Fibroblast of lung (primary cell): ENCODE measurements at places on chromosomes 4 and X. TPM values are rescaled to one million over a fixed set of nuclear protein-coding genes. Genes with fewer than 3 reads are reported as not detected.

- no peak for DNase-seq
Observed at GRCh38 chrX:138692591-138692990, 18.9 kb downstream of the FGF13 start.

The SOWAHD gene
- polyA plus RNA-seq = 0.10 and 0.15 TPM in 2 replicates

DNA sequence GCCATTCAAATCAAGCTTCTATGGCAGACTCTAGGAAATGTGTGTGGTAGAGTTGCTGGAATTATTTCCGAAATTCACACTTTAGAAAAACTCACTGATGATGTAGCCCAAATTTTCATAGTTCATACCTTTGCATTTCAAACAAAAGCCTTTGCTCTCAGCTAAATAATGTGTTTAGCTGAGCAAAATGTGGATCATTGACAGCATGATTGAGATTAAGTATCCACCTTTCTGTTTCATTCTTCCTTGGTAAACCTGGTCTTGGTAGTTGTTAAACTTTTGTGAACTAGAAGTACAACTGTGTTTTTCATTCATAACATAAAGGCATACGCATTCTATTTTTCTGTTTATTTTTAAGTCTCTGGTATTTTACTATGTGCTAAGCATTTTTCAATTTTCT, 7.2 kb downstream of the PCDH7 start:
- peak; percentile 6 for DNase-seq

DNA sequence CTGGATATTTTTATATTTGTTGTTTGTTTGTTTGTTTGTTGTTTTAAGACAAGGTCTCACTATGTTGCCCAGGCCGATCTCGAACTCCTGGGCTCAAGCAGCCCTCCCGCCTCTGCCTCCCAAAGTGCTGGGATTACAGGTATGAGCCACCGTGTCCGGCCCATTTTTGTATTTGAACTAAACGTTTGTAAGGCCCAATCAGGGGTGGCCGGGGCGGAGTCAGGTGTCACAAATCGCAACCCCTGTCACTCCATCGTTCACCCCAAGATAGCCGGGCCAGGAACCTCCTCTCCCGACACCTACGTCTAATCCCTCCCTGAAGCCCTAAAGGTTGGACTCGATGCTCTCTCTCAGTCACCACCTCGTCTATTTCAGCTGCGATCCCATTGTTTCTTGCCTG, 722 bp upstream of the EFHC2 start:
- DNase-seq = no peak

DNA sequence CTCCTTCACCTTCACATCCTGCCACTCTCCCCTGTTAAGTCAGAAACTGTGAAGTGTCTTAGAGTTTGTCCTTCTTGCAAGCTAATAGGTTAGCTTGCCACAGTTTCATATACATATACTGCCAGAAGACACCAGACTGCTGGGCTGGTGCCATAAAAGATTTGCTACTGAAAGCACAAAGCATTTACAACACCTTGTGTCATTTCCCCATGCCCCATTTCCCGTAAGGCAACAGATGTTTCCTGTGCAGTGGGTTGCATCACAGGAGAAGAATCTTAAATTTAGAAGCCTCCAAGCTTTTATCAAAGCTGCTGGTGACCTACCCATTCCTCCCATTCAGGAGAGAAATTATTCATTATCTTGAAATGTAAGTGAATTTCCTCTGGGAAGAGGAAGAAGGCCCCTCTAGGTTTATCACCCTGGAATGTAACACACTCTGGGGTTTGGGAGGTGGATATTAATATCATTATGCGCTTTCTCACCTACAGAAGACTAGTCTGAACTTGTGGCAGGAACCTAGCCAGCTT, 34.5 kb upstream of the RAB33B start:
- DNase-seq = peak; percentile 62

The SOD3 gene
- 17.2 and 19.6 TPM in 2 replicates for polyA plus RNA-seq

DNA sequence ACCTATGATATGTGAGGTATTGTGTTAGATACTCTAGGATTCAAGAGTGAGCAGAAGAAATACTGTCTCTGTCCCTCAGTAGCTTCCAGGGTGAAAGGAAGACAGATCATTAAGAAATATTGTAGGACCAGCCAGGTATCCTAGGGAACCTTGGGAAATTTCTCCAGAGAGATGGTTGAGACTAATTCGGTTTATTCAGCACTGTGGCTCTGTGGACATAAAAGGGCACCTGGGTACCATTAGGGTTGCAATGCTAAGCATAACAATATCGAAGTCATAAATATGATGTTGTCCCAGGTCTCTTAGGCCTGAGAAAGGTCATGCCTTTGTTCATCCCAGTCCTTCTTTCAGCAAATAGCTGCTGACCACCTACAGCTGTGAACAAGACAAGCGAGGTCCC, 61.0 kb downstream of the FAM114A1 start:
- no peak for DNase-seq

The FABP2 gene
- not detected in 2 replicates for polyA plus RNA-seq

GRCh38 chr4:53788621-53789020, 197.3 kb upstream of the LNX1 start:
- DNase-seq = no peak

- DNase-seq = no peak
Observed at GRCh38 chr4:148101790-148102189, 340.4 kb downstream of the NR3C2 start.

GRCh38 chr4:105451346-105451745, 22.5 kb downstream of the PPA2 start:
- DNase-seq = no peak

- no peak for DNase-seq
Observed at GRCh38 chrX:136736690-136737089, 44.0 kb downstream of the ARHGEF6 start.

DNA sequence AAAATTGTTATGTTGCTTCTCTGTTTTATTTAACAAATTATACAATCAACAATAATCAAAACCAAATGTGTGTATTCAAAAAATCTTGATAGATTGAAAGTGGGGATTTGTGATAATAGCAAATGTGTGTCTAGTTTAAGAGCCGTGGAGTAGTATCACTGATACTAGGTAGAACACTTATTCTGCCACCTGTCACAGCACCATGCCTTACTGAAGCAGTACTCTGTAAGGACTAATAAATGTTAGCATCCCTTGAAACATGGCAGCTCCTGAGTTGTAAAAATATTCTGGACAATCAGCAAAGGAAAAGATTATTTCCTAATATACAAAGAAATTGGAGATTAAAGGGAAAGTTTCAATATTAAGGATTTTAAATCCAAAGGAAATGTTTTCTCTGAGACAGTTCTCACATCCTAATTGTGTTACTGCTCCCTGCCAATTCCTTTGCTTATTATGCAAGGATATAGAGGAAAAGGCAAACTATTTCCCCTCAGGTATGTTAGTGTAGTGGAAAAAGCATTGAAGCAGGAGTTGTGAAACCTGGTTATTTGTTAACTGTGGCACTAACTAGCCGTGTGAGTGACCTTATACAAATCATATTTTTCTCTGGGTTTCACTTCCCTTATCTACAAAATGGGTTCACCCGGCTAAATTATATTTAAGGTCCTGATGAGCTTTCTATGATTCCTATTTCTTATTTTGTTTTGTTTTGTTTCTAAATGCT, 303.1 kb downstream of the ARHGAP24 start:
- no peak for DNase-seq

The HSD17B10 gene
- polyA plus RNA-seq = 62.3 and 103 TPM in 2 replicates

The DCAF12L1 gene
- polyA plus RNA-seq = not detected in 2 replicates

DNA sequence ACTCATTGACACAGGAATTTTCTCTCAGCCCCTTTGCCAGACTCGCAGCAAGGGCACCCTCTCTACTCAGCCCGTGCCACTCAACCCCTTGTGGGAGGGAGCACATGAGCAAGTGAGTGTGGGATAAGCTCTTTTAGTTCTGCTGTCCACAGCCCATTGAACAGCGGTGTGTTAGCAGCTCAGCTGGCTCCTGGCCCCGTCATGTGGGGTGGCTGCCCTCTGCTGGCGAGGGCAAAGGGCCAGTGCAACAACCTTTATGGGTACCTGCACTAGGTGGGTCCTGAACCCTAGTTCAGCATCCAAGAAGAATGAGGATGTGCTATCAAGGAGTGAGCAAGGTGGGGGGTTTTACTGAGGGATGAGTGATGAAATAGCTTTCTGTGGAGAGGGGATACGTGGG, 85.0 kb upstream of the ZNF81 start:
- DNase-seq = peak; percentile 2

DNA sequence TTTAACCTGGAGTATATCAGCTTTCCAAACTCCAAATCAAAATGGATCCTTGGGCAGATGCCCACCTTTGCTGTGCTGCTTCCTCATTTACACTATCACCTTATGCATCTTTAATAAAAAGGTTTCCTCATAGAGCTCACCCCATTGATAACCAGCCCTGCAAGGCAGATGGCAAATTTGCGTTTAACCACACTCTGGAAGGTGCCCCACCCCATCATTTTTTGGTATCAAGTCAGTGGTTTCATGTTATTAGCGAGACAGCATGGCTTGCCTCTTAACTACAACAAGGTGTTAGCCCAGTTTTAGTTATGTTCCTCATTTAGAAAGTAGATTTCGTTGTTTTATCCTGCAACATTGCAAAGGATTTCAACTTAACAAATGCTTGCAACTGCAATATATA, 214.0 kb upstream of the WDFY3 start:
- DNase-seq = no peak

DNA sequence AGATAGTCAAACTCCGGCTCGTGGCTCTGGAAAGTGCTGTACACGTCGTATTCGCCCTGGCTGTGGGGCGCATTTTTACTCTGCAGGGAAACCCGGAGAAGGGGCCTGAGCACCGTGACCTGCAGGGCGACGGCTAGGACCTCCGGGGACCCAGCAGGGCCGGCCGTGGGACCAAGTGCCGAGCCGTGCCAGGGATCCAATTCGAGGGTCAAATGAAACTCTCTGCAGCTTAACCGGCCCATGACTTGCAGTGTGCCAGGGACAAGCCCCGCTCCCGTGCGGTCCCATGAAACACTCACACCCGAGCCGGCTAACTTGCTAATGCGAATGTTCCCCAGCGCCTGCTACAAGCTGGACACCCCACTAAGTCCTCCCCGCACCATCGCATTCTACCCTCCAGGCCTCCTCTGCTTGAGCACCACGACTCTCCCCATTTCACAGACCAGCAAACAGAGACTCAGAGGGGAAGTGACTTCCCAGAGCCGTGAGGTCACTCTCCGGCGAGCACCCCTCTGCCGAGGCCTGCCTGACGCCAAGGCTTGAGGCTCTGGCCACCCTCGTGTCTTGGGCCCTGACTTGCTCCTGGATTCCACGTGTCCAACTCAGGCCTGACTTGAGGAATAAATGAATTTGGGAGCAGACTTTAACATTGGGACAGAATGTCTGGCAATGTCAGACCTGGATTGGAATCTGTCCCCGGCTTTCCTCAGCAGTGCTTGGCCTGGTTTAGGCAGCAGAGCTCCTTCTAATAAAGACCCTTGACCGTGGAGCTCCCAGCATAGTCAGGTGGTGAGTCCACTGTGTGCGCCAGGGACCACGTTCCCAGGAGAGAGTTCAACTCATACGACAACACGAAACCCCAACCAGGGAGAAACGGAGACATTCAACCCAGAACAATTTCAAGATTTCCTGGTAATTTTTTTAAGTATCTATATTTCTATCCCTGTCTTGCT, 93.6 kb downstream of the PPP2R2C start:
- no peak for DNase-seq

DNA sequence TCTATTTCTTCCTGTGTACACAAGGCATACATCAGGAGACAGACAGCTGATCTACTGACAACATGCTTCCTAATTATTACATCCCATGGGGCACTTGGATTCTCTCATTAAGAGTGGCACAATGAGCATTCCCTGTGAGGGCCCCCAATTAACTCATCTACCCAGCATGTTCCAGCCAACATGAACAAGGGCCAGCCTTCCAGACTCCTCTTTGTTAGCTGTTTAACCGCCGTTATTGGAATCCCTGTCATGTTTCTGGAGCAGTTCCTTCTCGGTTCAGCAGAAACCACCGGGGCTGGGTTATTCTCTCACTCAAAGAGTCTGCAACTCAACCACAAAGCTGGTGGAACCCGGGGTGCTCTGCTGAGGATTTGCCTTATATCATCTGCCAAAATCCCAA, 9.9 kb upstream of the GPM6B start:
- DNase-seq = no peak

- DNase-seq = no peak
Observed at GRCh38 chr4:126757219-126757618, 875.5 kb upstream of the INTU start.

The CYLC1 gene
- polyA plus RNA-seq = not detected in 2 replicates

DNA sequence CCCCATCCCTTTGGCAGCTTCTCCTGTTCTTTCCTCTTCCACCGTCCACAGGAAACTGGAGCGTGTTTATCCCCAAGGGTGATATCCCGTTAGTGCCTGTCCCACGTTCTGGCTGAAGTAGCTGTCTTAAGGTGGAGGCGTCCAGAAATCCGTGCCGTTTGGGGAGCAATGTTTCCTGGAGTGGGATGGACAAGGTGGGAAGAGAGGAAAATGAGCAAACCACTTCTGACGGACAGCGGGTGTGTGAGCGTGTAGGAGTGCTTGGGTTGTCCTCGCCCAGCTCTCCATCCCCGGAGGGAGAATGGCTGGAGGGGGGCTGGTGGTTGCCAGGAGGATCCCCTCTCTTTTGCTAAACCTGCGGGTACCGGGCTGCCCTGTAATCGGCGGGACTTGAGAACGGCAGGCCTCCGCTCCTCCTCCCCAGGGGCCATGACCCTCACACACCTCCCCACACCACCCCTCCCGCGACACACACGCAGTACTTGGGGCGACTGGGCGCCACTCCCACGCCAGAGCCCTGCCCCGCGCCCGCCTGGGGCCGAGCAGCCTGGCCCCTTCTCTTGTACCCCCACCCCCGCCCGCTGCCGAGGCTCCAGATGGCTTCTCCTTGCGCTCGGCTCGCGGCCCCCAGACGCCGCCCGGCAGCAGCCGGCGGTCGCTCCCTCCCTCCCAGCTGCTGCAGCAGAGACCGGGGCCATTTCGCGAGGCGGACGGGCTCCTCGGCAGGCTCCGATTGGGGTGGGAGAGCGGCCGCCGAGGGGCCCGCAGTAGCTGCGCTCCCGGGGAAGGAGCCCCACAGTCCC, 13.9 kb upstream of the PRDM8 start:
- DNase-seq = no peak

GRCh38 chr4:187491959-187492358, 503.6 kb upstream of the ZFP42 start:
- no peak for DNase-seq

DNA sequence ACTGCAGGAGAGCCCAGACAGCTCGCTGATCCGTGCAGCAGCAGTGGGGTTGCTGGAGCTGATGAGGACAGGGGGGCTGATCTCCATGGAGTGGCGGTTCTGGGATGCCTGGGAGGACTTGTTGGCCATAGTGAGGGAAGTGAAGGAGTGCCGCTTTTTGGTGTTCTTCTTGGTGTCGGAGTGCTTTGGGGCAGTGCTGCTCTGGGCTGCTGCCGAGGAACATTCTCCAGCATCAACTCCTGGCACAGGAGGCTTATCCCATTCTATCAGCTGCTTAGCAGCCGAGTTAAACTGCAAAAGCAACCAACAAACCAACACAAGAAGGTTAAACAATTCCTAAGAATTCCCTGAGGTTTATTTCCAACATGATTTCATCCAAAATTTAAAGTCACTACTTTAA, 126.3 kb upstream of the CBR4 start:
- DNase-seq = no peak

The MAGED4 gene
- polyA plus RNA-seq = 22.2 and 33.4 TPM in 2 replicates
